Common myeloid progenitor, CD34-positive (primary cell): ENCODE measurements at places on chromosomes 6 and 20.
A peak's percentile ranks its signal among the peaks of the same experiment; 100 is the strongest.

DNA sequence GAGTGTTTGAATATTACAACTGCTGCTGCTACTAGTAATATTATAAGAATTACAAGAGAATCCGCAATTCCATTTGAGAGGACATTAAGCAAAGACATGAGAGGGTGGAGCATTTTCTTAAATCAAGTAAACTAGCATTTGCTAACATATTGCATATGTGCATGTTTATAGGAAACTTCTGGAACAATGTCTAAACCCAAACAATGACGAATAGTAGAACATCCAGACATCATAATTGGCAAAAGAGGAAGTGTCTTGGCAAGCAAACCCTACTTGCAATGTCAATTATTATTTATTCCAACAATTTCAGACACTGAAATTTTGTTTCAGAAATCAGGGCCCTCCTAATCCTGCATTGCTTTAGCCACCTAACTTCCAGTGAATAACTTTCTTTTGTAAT is 1155.3 kb upstream of the GJE1 start:
- DNase-seq: peak; percentile 5
- H3K36me3 ChIP-seq: no peaks in the 10 kb centered on the region
- H3K4me3 ChIP-seq: no peak overlapping the region
- H3K4me1 ChIP-seq: no peaks in the 10 kb centered on the region
- no peaks in the 10 kb centered on the region for H3K27me3 ChIP-seq

- H3K27me3 ChIP-seq: no peaks in the 10 kb centered on the region
- H3K4me3 ChIP-seq: no peak overlapping the region
- H3K4me1 ChIP-seq: no peaks in the 10 kb centered on the region
- no peaks in the 10 kb centered on the region for H3K36me3 ChIP-seq
- H3K27ac ChIP-seq: no peak overlapping the region
- no peak for DNase-seq
Observed at GRCh38 chr6:102223942-102224341, 830.4 kb downstream of the GRIK2 start.

DNA sequence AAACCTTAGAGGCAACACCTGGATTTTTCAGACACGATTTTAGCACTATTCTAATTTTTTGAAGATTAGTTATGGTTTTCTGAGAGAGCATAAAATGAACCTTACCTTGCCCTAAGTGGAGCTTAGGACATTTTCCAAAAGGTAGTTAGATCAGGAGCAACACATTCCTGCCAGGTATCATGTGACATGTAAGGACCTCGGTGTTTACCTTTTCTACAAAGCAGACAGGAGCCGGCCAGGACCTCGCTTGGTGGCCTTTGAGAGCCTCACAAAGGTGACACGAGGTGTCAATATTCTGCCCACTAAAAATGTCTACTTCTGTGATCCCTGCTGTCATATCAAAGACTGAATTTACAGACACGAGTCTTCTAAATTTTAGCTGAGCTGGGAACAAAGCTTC is 174.9 kb downstream of the SMOC2 start:
- no peak for DNase-seq
- H3K27me3 ChIP-seq: no peaks in the 10 kb centered on the region
- H3K4me1 ChIP-seq: no peaks in the 10 kb centered on the region
- no peaks in the 10 kb centered on the region for H3K36me3 ChIP-seq
- no peak overlapping the region for H3K4me3 ChIP-seq
- no peak overlapping the region for H3K27ac ChIP-seq

DNA sequence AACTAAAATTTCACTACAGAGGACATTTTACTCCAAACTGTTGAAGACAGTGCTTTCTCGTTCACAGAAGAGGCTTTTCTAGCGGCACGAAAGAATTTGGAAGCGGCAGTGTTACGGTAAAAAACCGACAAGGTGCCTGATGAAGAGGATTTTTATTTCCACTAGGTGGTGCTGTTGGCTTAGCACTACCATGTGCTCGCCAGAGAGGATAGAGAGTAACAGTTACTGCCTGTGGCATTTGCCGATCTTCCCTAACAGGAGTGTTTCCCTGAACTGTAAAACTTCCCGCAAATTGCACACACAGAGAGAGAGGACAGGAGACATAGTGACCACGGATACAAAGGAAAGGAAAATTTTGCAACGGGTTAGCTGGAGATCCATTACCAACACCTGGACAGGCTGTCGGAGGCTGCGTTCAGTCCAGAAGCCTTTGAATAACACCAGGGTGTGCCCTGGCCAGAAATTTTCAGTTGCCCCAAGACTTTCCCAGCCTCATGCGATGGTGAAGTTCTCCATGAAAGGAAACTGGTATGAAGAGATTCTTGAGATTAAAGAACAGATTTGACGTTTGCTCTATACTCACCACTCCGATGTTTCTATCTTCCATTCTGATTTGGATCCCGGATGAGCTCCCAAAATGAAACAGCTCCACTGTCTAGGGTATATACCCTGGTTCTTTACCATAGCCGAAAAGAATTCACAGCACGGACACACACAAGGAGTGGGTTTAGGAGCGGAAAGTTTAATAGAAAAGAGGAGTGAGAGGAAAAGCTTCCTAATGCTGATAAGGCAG is 48.1 kb downstream of the HLA-DPB1 start:
- no peak overlapping the region for H3K4me3 ChIP-seq
- no peaks in the 10 kb centered on the region for H3K27me3 ChIP-seq
- no peak overlapping the region for H3K27ac ChIP-seq
- no peaks in the 10 kb centered on the region for H3K4me1 ChIP-seq
- H3K36me3 ChIP-seq: no peaks in the 10 kb centered on the region
- peak; percentile 34 for DNase-seq

- no peak overlapping the region for H3K27ac ChIP-seq
- DNase-seq: no peak
- H3K27me3 ChIP-seq: no peaks in the 10 kb centered on the region
- H3K4me1 ChIP-seq: no peaks in the 10 kb centered on the region
- no peak overlapping the region for H3K4me3 ChIP-seq
- H3K36me3 ChIP-seq: no peaks in the 10 kb centered on the region
Observed at GRCh38 chr20:22801528-22801927, 217.2 kb upstream of the FOXA2 start.

DNA sequence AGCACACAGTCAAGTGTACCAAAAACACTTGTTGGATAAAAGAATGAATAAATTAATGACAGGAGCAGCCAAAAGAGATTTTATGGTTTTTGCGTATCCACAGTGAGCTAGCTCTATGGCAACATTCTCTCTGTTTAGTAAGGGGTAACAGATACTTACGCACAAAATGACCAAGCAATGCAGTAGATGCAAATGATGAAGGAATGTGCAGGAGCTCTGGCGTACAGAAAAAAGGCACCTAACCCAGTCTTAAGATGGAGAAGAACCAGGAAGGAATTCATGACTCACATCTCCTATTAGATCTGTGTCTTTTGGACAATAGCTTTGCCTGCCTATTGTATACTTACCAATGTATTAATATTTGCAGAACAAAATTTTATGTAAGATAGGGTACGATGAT is 191.9 kb upstream of the PREP start:
- H3K36me3 ChIP-seq: no peaks in the 10 kb centered on the region
- no peak overlapping the region for H3K4me3 ChIP-seq
- no peaks in the 10 kb centered on the region for H3K27me3 ChIP-seq
- no peaks in the 10 kb centered on the region for H3K4me1 ChIP-seq
- DNase-seq: no peak
- H3K27ac ChIP-seq: no peak overlapping the region

- H3K4me1 ChIP-seq: no peaks in the 10 kb centered on the region
- no peak overlapping the region for H3K4me3 ChIP-seq
- peaks cover 23% of the 10 kb centered on the region for H3K36me3 ChIP-seq
- peak; percentile 36 for DNase-seq
- no peak overlapping the region for H3K27ac ChIP-seq
Observed at GRCh38 chr6:139164001-139164400, 29.1 kb downstream of the HECA start.

DNA sequence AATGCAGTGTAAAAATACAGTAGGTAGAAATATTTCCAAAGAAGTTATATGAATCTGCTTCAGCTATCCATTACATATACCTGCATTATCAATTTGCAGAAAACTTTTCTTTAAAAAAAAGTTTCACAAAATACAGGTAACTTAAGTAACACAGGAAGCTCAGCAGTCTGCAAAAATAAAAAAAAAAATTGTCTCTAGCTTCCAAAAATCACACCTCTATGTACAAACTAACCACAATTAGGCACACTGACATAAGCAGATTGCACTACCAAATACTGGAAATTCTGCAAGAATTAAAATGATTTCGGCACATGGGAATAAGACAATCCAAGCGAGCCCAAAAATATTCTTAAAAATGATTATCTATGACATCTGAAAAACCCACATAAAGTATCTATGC is 41.2 kb downstream of the ME1 start:
- H3K4me1 ChIP-seq: peaks cover 7% of the 10 kb centered on the region
- H3K4me3 ChIP-seq: no peak overlapping the region
- peaks cover 5% of the 10 kb centered on the region for H3K36me3 ChIP-seq

DNA sequence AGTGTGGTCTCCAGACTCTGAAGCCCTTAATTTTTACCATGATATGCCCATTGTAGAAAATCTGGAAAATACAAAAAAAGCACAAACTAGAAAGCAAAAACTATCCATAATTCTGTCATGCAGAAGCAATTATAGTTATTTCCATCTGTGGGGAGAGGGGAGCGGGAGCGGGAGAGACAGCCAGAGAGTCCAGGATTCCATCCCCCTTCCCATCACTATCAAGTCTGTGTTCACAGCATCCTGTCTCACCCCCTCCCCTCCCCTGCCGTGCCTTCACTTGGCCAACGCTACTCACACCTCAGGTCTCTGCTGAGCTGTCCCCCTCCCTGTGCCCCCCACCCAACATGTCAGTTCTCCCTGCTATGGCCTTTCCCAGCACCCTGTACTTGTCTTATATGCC is 14.5 kb downstream of the RIMS4 start:
- no peaks in the 10 kb centered on the region for H3K4me1 ChIP-seq
- no peak for DNase-seq
- H3K4me3 ChIP-seq: no peak overlapping the region
- peaks cover 10% of the 10 kb centered on the region for H3K27me3 ChIP-seq
- no peaks in the 10 kb centered on the region for H3K36me3 ChIP-seq

DNA sequence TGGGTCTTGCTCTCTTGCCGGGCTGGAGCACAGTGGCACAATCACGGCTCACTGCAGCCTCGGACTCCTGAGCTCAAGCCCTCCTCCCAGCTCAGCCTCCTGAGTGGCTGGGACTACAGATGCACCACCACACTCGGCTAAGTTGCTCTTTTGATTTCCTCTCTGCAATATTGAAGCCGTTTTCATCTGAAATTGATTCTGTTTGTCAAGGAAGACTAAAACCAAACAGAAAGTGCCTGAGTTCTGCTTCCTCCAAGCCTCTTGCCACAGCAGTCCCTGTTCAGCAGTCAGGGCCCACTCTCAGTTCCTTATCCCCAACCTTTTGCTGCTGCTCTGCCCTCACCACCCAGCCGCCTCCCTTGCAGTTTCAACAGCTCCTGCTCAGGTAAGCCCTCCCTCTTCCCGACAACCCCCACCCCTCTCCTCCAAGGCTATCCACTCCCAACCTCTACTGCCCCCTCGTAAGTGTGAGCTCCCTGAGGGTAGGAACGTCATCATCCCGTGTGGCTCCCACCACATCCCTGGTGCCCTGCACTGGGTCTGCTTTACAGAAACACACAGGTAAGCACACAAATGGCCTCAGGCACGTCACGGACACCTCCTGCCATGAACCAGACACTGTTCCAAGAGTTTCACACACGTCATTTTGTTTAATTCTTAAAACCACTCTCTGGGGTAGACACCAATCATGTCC is 70.7 kb upstream of the TAB2 start:
- no peak overlapping the region for H3K4me3 ChIP-seq
- H3K36me3 ChIP-seq: no peaks in the 10 kb centered on the region
- peaks cover 9% of the 10 kb centered on the region for H3K4me1 ChIP-seq
- no peaks in the 10 kb centered on the region for H3K27me3 ChIP-seq
- peak; percentile 48 for DNase-seq

GRCh38 chr6:33577106-33577535 is 3.0 kb downstream of the BAK1 start:
- peaks cover 32% of the 10 kb centered on the region for H3K4me1 ChIP-seq
- peak; percentile 54 for DNase-seq
- peak overlapping the region; percentile 64 for H3K27ac ChIP-seq

- no peak overlapping the region for H3K27ac ChIP-seq
- peak overlapping the region; percentile 23 for H3K4me3 ChIP-seq
- no peaks in the 10 kb centered on the region for H3K36me3 ChIP-seq
- DNase-seq: peak; percentile 80
- no peaks in the 10 kb centered on the region for H3K27me3 ChIP-seq
Observed at GRCh38 chr20:1965520-1966351, 28.1 kb downstream of the PDYN start.

GRCh38 chr20:47547034-47547387 is 45.3 kb downstream of the NCOA3 start:
- DNase-seq: no peak
- H3K4me1 ChIP-seq: no peaks in the 10 kb centered on the region
- H3K27me3 ChIP-seq: no peaks in the 10 kb centered on the region
- no peak overlapping the region for H3K4me3 ChIP-seq

DNA sequence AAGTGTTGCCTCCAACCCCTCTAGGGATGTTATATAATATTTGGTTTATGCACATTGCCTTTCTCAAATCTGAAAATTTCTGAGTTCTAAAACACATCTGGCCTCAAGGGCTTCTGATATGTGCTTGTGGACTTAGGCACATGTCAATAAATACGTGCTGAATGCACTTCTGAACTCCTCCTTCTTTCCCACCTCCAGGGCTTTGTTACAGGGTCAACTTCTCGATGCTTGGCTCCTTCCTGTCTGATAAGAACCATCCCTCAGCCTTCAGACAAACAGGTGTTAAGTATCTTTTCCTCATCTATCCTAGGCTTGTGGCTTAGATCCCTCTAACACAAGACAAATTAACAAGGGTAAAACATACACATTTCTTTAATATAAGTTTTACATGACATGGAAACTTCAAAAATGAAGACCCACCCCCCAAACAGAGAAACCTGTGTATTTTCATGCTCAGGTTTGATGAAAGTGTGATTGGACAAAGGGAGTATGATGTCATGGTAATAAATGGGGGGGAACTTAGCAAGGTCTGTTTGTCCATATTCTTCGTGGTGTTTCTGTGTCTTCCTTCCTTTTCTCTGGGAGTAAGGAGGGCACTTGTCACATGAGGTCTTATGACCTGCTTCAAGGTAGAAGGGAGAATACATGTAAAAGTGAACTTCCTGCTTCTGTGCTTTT is 326.9 kb downstream of the CD83 start:
- no peaks in the 10 kb centered on the region for H3K36me3 ChIP-seq
- no peak overlapping the region for H3K27ac ChIP-seq
- peaks cover 18% of the 10 kb centered on the region for H3K4me1 ChIP-seq
- DNase-seq: no peak

DNA sequence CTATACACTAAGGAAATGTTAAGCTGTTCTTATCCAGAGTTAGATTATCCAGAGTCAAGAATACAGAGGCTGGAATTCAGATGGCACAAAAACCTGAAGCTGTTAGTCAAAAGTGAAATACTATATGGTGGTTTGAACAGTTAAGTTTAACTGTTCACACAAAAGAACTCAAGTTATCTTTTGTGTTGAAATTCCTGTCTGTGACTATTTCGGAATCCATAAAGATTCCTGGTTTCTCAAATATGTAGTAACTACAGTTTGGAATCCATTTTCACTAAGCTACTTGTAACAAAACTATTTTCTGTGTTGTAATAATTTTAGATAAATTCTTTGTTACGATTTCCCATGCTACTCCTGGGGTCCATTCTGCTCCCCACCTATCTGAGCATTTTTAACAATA is 24.5 kb downstream of the FIG4 start:
- no peak overlapping the region for H3K27ac ChIP-seq
- no peaks in the 10 kb centered on the region for H3K27me3 ChIP-seq
- no peak for DNase-seq
- no peak overlapping the region for H3K4me3 ChIP-seq
